ENCODE measurements at places on chromosomes 6 and 20.

GRCh38 chr20:25277051-25277801, 29.3 kb downstream of the PYGB start:
- no peak for DNase-seq

DNA sequence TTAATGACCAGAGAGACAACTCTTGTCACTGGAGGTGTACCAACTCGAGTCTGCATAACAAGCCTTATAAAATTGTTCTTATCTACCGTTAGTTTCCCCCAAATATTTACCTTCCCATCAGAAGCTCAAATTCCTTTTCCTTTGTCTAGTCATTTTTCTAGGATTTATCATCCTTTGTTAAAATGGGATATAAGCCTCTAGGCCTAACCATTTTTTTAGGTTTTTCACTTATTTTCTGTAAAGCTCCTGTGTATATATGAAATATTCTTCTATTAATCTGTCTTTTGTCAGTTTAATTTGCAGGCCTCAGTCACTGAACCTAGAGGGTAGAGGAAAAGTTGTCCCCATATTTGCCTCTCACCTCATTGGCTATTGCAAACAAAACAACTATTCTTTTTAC, 99.6 kb upstream of the TNFAIP3 start:
- no peak for DNase-seq

DNA sequence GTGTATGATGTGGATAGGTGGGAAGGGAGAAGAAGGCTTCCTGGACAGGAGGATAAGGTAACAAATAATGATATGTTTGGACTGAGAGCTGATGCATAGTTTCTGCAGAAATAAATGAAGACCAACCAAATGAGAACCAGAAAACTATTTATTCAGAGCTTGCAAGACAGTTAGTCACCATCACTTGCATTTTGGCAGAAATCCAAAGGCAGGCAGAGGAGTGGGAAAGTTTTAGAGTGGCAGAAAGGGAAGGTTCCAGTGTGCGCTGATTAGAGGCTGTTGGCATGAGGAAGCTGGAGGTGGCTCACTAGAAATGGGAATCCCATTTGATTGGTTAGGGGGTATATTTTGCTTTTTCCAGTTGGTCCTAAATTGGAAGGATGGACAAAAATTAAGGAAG, 13.0 kb upstream of the F13A1 start:
- no peak for DNase-seq

DNA sequence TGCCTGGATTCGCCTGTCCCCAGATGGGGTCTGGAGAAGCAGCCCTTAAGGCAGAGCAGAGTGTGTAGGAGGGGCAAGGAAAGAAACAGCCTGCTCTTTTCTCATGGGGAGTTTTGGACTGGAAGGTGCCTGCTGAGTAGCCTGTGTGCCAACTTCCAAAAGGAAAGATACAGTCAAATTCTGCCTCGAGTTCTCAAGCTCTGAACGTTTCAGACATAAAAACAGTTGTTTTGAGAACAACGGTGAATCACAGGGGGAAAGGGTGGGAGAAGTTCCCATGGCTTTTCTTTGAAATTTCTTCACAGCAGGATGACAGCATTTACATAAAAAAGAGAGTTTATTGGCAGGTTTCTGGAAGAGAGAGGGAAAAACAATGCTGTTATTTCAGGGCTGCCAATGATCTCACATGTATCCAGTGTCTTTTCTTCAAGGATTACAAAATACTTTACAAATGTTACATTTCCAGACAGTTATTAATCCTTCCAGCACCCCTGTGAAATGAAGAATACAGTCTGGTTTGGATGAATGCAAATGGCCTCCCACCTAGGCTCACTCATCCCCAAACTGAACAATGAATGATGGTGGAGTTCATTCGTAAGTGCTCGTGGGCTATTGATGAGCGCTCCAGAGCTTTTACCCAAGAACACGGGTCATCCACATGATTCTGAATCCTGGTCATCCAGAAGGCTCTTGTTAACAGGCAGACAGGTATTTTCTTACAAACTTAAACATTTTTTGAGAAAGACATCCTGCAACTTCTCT, 33.8 kb upstream of the ECI2 start:
- DNase-seq: no peak

- DNase-seq: no peak
These were observed 6.9 kb upstream of the VEGFA start for GRCh38 chr6:43762966-43763695.

DNA sequence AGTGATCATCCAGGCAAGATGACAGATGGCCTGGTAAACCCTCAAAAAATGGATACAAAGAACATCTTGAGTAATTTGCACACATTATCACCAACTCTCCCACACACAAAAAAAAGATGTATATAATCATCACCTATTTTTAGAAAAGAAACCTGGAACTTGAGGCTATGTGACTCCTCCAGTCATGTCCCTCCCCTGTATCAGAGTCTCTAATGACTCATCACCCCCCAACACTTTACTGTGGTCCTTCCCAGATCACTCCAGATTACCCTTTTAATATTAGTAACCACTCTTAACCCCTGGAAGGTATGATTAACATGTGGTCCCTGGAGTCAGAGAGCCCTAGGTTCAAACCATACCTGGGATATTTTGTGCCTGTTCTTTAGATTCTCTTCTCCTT, 144.8 kb downstream of the ZNF217 start:
- DNase-seq: no peak

- DNase-seq: no peak
These were observed 16.9 kb upstream of the ZSCAN16 start for GRCh38 chr6:28107506-28107905.

- no peak for DNase-seq
These were observed 4.3 kb downstream of the OR2H1 start for GRCh38 chr6:29461021-29461814.

- no peak for DNase-seq
These were observed 97.4 kb downstream of the TMEM170B start for GRCh38 chr6:11634948-11635347.
